ENCODE measurements at places on chromosomes 16 and 17. TPM values are rescaled to one million over a fixed set of nuclear protein-coding genes. Genes with fewer than 3 reads are reported as not detected.

- no peak for DNase-seq
Observed at GRCh38 chr16:8376430-8376829, 213.9 kb downstream of the TMEM114 start.

GRCh38 chr16:30040221-30040620 lies 9.2 kb upstream of the TLCD3B start:
- no peak for DNase-seq

GRCh38 chr17:17119533-17119932 lies 77.3 kb downstream of the MPRIP start:
- peak; percentile 70 for DNase-seq

DNA sequence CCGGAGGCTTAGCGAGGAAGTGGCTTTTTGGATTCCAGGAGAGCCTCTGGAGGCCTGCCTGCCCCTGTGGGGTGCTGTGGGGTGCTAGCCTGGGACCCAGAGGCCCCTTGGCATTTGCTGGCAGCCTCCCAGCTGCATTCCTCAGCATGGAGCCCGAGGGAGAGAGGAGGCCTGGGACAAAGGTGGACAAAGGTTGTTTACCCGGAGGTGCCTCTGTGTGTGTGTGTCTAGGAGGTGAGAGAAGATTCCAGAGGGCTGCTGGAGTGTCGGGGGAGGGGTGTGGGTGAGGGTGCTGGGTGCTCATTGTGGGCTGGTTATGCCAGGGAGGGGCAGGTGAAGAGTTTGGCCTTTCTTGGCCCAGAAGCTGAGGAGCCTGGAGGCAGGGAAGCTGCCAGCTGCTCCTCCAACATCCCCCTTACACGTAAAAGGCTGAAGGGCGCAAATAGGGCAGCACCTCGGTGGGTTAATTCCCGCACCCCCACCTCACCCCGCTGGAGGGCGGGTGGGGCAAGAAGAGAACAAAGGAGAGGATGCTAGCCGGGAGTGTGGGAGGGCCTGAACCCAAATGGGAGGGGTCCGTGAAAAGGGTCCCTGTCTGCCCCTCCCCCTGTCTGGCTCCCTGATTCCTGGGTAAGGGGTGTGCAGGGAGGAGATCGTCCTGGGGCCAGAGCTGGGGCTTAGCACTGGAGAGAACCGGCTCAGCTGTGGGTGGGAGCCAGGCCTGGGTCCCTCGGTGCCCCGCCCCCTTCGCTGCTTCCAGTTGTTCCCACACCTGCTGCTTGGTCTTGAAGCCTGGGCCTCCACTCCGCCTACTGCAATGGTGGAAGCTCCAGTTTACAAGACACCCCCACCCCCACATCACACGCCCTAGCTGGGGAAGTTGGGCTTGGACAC lies 9.9 kb downstream of the HEXIM2 start:
- peak; percentile 83 for DNase-seq

GRCh38 chr16:17228048-17228707 lies 242.6 kb downstream of the XYLT1 start:
- DNase-seq: no peak

DNA sequence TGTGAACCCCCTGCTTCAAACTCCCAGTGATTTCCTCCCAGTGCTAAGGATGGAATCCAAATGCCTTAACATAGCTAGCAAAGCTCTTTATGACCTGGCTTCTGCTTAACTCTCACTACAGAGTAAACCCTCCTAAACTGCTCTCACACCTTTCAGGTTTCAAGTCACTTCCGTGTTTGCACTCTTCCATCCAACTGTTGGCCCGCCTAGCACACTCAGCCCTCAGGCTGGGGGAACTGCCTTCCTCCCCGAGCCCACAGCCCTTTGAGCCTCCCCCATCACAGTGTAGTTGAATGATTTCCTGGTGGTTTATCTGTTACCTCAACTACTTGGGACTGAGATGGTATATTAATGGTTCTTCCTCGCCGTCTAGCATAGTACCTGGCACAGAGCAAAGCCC lies 342.5 kb downstream of the NPIPA8 start:
- DNase-seq: no peak

The CES5A gene
- total RNA-seq: not detected

The NOS2 gene
- 29.7 TPM for total RNA-seq

The OSGIN1 gene
- 11.9 TPM for total RNA-seq

The FADS6 gene
- total RNA-seq: 0.30 TPM

The KCNJ18 gene
- total RNA-seq: not detected

Measured in colonic mucosa (tissue), 4 donors.